ENCODE measurements at places on chromosomes 12 and 14. TPM values are rescaled to one million over a fixed set of nuclear protein-coding genes. Genes with fewer than 3 reads are reported as not detected.

DNA sequence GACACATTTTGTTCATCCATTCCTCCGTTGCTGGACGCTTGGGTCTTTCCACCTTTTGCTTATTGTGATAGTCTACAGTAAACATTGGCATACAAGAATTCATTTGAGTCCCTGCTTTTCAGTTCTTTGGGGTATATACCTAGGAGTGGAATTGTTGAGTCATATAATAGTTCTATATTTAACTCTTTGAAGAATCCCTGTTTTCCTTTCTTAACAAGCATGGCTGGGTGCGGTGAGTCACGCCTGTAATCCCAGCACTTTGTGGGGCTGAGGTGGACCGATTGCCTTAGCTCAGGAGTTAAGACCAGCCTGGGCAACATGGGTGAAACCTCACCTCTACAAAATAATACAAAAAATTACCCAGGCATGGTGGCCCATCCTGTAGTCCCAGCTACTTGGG lies 75.4 kb downstream of the CCDC92 start:
- no peaks in the 10 kb centered on the region for H3K4me1 ChIP-seq
- no peaks in the 10 kb centered on the region for H3K36me3 ChIP-seq
- H3K4me3 ChIP-seq = no peak overlapping the region
- H3K27me3 ChIP-seq = no peaks in the 10 kb centered on the region
- no peak for DNase-seq

- no peak overlapping the region for H3K4me3 ChIP-seq
- H3K4me1 ChIP-seq = no peaks in the 10 kb centered on the region
- no peak overlapping the region for H3K27ac ChIP-seq
- H3K36me3 ChIP-seq = no peaks in the 10 kb centered on the region
Measured at GRCh38 chr12:21910657-21911056, 30.6 kb downstream of the ABCC9 start.

GRCh38 chr12:77299001-77299400 lies 233.6 kb upstream of the E2F7 start:
- H3K4me1 ChIP-seq = no peaks in the 10 kb centered on the region
- no peak overlapping the region for H3K4me3 ChIP-seq
- H3K27ac ChIP-seq = no peak overlapping the region
- no peak for DNase-seq
- no peaks in the 10 kb centered on the region for H3K36me3 ChIP-seq

Gene PTPRQ
- total RNA-seq = not detected

Gene NRIP2
- not detected for total RNA-seq

Gene SMCO2
- total RNA-seq = not detected

Gene CBLN3
- total RNA-seq = 7.7 TPM

- H3K4me1 ChIP-seq = no peaks in the 10 kb centered on the region
- H3K4me3 ChIP-seq = no peak overlapping the region
- H3K36me3 ChIP-seq = no peaks in the 10 kb centered on the region
- H3K27me3 ChIP-seq = no peaks in the 10 kb centered on the region
- H3K27ac ChIP-seq = no peak overlapping the region
- no peak for DNase-seq
Measured at GRCh38 chr12:39277416-39277815, 165.5 kb downstream of the KIF21A start.

GRCh38 chr12:104551-105081 lies 38.0 kb downstream of the IQSEC3 start:
- H3K4me1 ChIP-seq = peaks cover 10% of the 10 kb centered on the region
- no peaks in the 10 kb centered on the region for H3K36me3 ChIP-seq
- no peaks in the 10 kb centered on the region for H3K27me3 ChIP-seq
- H3K4me3 ChIP-seq = no peak overlapping the region
- H3K27ac ChIP-seq = no peak overlapping the region

DNA sequence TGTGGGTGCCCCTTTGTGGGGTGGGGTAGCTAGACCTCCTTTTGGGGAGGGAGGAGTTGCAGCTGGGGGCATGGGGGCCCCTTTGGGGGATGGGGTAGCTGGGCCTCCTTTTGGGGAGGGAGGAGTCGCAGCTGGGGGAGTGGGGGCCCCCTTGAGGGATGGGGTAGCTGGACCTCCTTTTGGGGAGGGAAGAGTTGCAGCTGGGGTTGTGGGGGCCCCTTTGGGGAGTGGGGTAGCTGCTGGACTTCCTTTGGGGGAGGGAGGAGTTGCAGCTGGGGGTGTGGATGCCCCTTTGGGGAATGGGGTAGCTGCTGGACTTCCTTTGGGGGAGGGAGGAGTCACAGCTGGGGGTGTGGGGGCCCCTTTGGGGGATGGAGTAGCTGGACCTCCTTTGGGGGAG lies 7.0 kb downstream of the NACA start:
- DNase-seq = no peak
- no peaks in the 10 kb centered on the region for H3K27me3 ChIP-seq
- peaks cover 63% of the 10 kb centered on the region for H3K36me3 ChIP-seq
- H3K4me1 ChIP-seq = peaks cover 62% of the 10 kb centered on the region
- H3K27ac ChIP-seq = no peak overlapping the region

DNA sequence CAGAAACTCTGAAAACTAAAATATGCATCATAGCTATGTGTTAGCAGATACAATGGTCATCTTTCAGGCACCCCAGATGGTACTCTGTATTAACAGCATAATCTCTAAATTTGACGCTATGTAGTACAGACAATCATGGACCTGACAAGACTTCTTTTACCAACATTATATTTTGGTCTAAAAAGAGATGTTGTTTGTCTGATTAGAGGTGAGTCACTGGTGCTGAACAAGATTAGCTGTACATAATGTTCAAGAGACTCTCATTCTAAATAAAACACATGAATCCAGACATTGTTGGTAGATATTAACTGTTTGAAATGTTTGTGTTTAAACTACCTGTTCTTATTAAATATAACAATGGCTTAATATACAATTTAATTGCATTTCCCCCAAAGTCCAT lies 146.4 kb upstream of the LMNTD1 start:
- H3K4me3 ChIP-seq = no peak overlapping the region
- DNase-seq = no peak
- H3K4me1 ChIP-seq = no peaks in the 10 kb centered on the region

GRCh38 chr14:90490720-90491050 lies 93.9 kb downstream of the CALM1 start:
- H3K4me3 ChIP-seq = no peak overlapping the region
- H3K36me3 ChIP-seq = no peaks in the 10 kb centered on the region
- no peak overlapping the region for H3K27ac ChIP-seq
- no peaks in the 10 kb centered on the region for H3K4me1 ChIP-seq
- no peaks in the 10 kb centered on the region for H3K27me3 ChIP-seq

DNA sequence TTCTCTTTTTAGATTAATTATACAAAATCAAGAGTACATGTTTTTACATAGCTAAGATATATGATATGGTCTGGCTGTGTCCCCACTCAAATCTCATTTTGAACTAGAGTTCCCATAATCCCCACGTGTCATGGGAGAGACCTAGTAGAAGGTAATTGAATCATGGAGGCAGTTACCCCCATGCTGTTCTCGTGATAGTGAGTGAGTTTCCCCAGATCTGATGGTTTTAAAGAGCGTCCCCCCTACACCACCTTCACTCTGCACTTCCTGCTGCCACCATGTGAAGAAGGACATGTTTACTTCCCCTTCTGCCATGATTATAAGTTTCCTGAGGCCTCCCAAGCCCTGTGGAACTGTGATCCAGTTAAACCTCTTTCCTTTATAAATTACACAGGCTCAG lies 21.4 kb upstream of the DRAM1 start:
- no peaks in the 10 kb centered on the region for H3K27me3 ChIP-seq
- H3K4me3 ChIP-seq = no peak overlapping the region
- peak overlapping the region; percentile 59 for H3K27ac ChIP-seq
- no peaks in the 10 kb centered on the region for H3K36me3 ChIP-seq

GRCh38 chr12:29374913-29375312 lies 6.1 kb downstream of the ERGIC2 start:
- H3K4me1 ChIP-seq = peaks cover 15% of the 10 kb centered on the region
- no peaks in the 10 kb centered on the region for H3K27me3 ChIP-seq
- no peak for DNase-seq
- peaks cover 7% of the 10 kb centered on the region for H3K36me3 ChIP-seq

- H3K27ac ChIP-seq = no peak overlapping the region
- no peaks in the 10 kb centered on the region for H3K36me3 ChIP-seq
- no peak for DNase-seq
- no peak overlapping the region for H3K4me3 ChIP-seq
Measured at GRCh38 chr12:15274561-15274967, 47.7 kb upstream of the PTPRO start.

Gene KRT71
- total RNA-seq = not detected
